Stimulated activated CD8-positive, alpha-beta memory T cell treated with anti-CD3 and anti-CD28 coated beads, Interleukin-12 subunit alpha, Interleukin-12 subunit beta, amount 100 ng/mL, for 4 hours (primary cell): ENCODE measurements at places on chromosomes 16 and 17.

GRCh38 chr16:86180244-86180643, 281.3 kb downstream of the IRF8 start:
- DNase-seq = no peak

- no peak for DNase-seq
Observed at GRCh38 chr17:57962279-57963148, 7.3 kb upstream of the CUEDC1 start.

- no peak for DNase-seq
Observed at GRCh38 chr17:29131814-29132682, 48.1 kb downstream of the MYO18A start.

DNA sequence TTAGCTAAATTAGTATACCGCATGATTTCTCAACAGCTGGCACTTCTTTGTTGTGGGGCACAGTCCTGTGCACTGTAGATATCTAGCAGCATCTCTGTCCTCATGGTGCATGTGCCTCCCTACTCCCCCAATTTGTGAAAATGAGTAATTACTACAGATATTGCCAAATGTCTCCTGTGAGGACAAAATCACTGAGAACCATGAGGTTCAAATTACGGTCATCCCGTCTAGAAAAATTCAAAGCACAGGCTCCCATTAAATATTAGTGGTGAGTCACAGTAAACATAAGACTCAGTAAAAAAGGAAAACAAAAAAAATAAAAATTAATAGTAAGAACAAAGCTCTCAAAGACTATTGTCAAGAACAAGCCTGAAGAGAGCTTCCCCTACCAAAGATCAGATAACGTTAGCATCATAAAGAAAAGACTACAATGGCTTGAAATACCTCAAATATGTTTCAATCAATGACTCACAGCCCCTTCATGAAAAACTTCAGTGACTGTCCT, 57.8 kb downstream of the STH start:
- DNase-seq = no peak

DNA sequence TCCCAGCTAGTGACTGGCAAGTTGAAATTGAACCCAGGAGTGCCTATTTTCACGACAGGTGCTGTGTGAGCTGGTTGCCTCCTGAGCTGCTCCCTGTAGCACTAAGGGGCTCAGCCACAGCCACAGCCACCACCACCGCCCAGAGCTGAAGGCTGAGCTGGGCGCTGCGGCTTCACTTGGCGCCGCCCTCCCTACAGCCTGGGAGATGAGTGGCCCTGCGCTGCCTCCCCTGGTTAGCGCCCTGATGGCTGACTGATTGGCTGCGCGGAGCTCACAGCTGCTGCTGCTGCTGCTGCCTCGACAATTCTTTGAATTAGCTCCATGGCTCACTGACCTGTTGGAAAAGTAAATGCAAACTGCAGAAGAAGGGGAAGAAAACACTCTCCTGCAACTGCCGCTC, 91.8 kb upstream of the TMEM132E start:
- DNase-seq = no peak

DNA sequence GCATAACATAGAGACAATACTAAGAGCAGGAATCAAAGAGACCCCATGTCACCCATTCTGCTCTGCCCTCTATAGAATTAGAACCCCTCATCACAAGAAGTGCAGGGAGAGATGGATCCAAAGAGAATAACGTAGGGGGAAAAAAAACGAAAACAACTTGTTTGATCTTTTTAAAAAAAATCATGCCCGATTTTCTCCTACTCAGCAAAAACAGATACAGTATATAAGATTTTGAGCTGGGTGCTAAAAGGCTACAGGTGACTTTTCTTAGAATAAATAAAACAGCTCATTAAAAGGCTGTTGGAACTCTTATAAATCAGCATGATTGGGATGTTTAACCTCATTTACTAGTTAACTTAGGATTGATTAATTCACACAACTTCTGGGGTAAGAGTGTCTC, 17.4 kb downstream of the UBN1 start:
- no peak for DNase-seq

- DNase-seq = no peak
Observed at GRCh38 chr17:65638221-65638975, 77.0 kb upstream of the AXIN2 start.

DNA sequence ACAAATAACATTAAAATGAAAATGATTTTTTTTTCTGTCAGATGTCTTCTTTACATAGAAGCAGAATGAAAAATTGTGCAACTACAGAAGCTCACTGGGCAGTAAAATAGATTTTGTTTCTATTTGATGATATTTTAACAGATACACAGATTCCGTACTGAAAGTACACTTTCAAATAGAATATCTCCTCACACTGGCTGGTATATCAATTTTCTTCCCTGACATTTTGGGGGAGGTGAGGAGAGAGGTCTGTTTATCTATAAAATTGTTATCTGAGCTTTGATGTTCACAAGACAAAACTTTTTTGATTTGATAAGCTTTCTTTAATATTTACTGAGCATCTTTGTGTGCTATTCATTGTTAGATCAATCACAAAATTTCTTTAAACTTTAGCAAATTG, 124.3 kb upstream of the NACA2 start:
- no peak for DNase-seq

GRCh38 chr16:54846766-54847165, 83.9 kb upstream of the IRX5 start:
- no peak for DNase-seq

GRCh38 chr17:20072692-20072992, 63.5 kb downstream of the SPECC1 start:
- no peak for DNase-seq

DNA sequence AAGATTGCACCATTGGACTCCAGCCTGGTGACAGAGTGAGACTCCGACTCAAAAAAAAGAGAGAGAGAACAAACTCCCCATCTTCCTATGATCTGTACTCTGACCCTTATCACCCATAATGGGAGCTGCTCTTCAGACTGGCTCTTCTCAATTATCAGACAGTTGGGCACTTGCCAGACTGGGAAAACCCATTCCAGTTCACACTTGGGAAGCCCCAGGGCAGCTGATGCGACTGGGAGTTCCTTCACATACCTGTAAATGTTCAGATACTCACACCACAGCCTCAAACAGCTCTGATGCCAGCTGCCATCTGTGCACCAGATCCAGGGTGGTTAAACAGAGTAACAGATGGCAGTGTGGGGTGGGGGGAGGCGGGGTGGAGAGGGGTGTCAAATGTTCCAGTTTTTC, 23.8 kb upstream of the TMEM101 start:
- DNase-seq = no peak

DNA sequence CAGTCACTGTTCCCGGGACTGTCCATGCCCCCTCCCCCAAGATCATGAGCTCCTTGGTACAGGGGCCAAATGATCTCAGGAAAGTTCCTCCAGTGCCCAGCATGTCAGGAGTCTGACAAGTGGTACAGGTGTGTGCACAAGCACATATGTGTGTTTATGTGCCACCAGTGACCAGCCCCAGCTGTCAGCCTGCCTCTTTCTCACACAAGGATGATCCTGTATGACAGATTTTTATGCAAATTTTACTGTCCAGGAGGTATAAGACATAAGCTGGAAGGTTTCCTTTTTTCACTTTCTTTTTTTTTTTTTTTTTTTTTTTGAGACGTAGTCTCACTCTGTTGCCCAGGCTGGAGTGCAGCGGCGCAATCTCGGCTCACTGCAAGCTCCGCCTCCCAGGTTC, 31.4 kb upstream of the GFOD2 start:
- DNase-seq = no peak

DNA sequence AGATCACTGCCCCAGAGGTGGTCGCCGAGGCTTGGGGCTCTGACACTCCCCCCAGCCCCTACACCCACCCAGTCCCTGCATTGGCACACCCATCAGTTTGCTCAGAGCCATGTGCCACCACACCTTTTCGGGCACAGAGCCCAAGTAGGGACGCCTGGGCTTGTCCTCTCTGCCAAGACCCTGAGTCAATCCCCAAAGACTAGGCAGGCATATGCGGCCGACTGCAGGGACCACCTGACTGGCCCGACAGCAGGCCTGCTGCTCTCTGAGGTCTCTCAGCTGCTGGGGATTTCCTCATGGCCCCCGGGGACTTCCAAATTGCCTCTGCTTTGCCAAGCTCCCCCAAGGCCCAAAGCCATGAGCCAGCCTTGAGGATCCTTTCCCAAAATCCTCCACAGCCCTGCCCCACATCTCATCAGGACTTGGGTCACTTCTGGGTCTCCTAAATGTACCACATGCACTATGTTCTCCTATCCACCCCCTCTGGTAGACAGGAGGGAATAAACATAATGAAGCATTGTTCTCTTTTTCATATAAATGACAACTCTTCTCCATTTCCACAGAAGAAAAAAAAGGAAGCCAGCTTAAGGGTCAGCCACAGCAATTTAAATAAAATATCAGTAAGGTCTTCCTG, 30.6 kb downstream of the MYO18A start:
- no peak for DNase-seq

DNA sequence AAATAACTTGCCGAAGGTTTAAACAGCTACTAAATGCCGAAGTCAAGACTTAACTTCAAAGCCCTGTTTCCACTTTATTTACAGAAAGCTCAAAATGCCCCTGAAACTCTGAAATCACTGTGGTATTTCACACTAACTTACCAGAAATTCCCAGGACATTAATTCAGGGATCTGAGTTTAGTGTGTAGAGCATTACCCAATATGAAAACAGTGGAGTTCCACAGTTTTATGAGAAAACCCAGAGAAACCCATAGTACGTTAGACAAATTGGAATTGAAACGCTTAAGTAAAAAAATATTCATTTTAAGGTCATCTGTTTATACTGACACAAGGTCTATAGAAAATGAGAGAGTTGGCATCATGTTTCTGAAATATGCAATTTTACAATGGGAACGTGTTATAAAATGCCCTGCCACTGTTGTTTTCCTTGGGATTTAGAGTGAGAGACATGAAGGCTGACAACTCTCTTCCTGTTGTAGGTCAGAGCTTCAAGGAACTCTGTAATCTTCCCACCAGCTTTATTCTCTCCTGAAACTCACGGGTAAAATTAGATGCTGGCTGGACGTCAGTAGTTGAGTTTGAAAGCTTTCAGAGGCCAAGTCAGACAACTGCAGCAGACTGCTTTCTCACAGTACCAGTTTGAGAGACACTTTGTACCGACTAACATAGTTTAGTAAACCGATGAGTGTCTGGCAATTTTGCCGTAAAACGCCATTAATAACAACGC, 139.4 kb upstream of the TBX2 start:
- no peak for DNase-seq

DNA sequence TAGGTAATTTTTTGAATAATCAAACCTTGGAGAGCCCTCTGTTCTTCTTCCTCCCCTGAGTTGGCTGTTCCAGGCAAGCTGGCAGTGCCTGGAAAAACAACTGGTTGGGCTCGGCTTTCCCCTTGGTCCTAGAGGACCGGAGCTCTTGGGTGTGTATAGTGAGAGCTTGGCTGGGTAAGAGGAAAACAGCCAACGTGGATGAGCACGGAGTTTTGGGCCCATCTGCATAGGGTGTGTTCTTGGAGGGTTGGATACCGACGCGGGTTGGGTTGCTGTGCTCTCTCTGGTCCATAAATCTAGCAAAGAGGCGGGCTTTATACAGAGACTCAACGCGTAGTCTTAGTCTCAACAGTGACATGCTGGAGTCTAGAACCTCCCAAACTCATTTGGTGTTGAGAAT, 23.2 kb downstream of the ITGB3 start:
- no peak for DNase-seq

DNA sequence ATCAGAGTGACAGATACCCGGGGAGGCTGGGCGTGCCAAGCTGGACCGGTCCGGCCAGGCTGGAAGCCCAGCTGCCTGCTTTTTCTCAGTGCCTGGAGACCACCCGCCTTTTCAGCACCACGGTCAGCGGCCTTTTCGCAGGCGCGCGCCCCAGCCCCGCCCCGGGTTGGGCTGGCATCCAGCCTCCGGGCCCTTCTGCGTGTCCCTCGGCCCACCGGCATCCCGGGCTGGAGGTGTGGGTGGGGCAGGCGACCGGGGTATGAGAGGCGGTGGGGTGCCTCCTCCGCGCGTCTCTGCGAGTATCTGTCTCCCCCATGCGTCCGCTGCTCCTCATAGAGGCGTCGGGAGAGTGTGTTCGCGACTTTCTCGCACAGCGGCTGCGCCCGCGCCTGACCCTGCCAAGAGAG, 102.5 kb downstream of the MRM1 start:
- no peak for DNase-seq

DNA sequence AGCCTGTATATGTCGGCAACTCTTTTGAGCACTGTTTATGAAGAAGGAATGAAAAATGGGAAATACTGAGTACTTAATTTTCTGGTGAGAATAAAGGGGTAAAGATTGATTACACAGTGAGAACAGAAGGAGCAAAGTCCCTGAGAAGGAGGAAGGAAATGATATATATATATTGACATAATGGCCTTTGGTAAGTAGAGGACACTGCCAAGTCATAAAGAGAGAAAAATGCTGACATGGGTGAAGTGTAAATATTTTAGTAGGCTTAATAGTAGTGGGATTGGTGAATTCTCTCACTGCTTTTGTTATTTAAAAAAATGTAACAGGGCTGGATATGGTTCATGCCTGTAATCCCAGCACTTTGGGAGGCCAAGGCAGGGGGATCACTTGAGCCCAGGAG, 16.2 kb downstream of the VMP1 start:
- DNase-seq = no peak

GRCh38 chr17:3788200-3788599, 12.8 kb downstream of the ITGAE start:
- DNase-seq = no peak

DNA sequence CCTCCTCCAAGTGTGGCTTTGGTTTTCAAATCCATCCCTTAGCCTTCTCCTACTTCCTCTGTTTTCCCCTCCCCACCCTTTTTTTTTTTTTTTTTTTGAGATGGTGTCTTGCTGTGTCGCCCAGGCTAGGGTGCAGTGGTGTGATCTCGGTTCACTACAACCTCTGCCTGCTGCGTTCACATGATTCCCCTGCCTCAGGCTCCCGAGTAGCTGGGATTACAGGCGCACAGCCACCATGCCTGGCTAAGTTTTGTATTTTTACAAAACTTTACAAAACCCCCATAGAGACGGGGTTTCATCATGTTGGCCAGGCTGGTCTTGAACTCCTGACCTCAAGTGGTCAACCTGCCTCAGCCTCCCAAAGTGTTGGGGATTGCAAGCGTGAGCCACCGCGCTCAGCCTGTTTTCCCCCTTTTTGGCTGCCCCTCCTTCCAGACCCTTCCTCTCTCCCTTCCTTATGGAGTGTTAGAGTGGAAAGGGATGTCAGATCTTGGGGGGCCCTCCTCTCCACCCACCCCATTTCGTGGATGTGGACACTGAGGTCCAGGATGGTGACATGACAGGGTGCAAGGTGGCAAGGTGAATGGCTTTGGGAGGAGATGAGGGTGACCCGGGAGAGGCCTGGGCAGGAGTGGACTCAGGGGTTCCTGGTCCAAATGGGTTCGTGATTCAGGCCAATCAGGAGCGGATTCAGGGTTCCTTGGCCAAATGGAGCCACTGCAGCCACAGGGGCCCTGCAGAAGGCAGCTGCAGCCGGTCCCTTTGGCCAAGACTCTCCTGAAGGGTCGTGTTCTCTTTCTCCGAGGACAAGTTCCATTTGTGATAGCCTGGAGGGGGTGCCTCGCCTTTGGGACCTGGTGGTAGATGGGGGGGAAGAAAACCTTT, 4.8 kb downstream of the ABCC1 start:
- no peak for DNase-seq
